Thyroid gland (tissue), 4 donors: ENCODE measurements at places on chromosomes 5 and 9. TPM values are rescaled to one million over a fixed set of nuclear protein-coding genes. Genes with fewer than 3 reads are reported as not detected.

IRX1 gene
- 1.6 TPM for total RNA-seq

HSPB3 gene
- not detected for total RNA-seq

BAAT gene
- total RNA-seq = not detected

IRX2 gene
- 2.5 TPM for total RNA-seq

CD74 gene
- 287 TPM for total RNA-seq

ISL1 gene
- total RNA-seq = not detected

PCDHAC1 gene
- 3.3 TPM for total RNA-seq

TOMM5 gene
- total RNA-seq = 56.7 TPM

SLC46A2 gene
- total RNA-seq = not detected
